ENCODE measurements at places on chromosomes 12 and 14. TPM values are rescaled to one million over a fixed set of nuclear protein-coding genes. Genes with fewer than 3 reads are reported as not detected.

The DEPDC4 gene
- total RNA-seq = 0.61 TPM

The ABHD12B gene
- total RNA-seq = 0.43 TPM

GRCh38 chr12:24488906-24489619, 459.8 kb downstream of the BCAT1 start:
- DNase-seq = no peak

DNA sequence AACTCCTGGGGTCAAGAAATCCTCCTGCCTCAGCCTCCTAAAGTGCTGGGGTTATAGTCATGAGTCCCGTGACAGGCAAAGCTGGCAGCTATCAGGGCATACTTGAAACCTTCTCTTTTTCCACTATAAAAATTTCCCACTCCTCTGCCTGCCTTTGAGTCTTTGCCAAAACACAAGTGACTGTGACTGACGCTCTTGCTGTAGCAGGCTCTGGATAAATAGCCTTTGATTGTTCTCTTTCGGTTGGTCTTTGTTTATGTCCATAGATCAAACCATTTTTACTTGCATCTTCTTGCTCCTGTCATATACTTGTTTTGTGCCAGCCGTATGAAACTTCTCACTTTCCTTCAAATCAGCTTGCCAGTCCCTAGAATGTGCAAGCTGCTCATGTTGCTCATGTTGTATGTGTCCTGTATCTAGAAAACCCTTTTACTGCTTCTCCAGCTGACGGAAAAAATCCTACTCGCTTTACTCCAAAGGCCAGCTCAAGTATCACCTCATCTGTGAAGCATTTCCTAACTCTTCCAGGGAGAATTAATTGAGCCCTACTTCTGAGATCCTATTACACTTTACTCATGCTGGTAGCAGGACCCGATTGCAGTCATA, 73.1 kb downstream of the RESF1 start:
- no peak for DNase-seq

DNA sequence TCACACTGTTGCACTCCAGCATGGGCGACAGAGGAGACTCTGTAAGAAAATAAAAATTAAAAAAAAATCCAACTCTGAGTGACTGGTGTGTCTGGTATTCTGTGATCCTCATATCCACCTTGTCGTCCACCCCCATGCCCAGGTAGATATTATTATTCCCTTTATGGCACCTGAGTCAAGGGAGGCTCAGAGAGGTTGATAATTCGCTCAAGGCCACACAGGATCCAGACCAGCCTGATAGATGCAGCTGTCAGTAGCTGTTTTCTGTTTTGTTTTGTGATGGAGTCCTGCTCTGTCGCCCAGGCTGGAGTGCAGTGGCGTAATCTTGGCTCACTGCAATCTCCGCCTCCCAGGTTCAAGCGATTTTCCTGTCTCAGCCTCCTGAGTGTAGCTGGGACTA, 14.8 kb upstream of the FAM222A start:
- DNase-seq = no peak

GRCh38 chr12:84912198-84913128, at the start of gene SLC6A15:
SLC6A15 (minus strand) TSS chr12:84912799; CDS start chr12:84892120, 20,679 bp downstream.
- peak; percentile 68 for DNase-seq

The NYNRIN gene
- 16.6 TPM for total RNA-seq

DNA sequence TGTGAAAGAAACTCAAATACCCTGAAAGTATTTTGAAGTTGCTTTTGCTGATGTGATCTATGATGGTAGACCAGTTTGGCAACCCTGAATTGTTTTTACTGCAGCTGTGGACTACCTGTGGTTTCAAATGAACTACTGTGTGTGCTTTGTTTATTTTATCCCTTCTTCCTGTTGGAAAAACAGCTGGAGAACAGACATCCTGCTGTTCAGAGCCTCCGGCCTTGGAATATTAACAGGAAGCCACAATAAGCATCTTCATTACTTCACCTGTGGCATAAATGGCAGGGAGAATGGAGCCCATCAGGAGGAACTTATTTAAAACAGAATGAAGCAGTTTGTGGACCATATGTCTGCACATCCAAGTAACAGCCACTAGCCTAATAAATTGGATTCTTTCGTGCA, 104.8 kb downstream of the DUSP6 start:
- no peak for DNase-seq

- DNase-seq = no peak
Measured at GRCh38 chr14:64873506-64874219, 6.0 kb downstream of the SPTB start.

The SLC5A8 gene
- 2.8 TPM for total RNA-seq

DNA sequence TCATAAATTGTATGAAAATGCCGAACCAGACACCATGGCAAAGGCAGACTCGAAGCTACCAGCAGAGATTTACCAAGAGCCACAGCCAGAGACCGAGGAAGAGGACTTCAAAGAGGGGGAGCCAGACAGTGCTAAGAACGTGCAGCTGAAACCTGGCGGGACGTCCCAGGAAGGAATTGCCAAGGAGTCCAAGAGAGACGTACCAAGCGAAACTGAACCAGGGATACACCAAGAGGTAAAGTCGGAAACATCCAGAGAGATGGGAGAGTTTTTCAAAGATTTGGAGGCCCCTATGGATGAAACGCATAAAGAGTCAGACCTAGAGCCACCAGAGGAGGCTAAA, 294 bp downstream of the SAMD15 start:
- no peak for DNase-seq

GRCh38 chr12:110613771-110614684, at the start of gene TCTN1:
TCTN1 (plus strand) TSS chr12:110614129; CDS start chr12:110614183, 54 bp downstream.
- peak; percentile 99 for DNase-seq

- DNase-seq = no peak
Measured at GRCh38 chr12:91091916-91092715, 19.2 kb downstream of the LUM start.

DNA sequence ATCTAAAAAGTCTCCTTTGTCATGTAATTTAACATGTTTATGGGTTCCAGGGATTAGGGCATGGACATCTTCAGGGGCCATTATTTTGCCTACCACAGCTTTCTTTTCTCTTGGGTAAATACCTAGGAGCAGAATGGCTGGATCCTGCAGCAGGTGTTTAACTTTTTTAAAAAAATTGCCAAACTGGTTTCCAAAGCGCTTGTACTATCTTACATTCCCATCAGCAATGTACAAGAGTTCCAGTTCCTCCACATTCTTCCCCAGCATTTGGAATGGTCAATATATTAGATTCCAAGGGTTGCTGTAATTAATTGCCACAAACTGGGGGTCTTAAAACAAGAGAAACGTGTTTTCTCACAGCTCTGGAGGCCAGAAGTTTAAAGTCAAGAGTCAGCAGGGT, 27.7 kb upstream of the MYL2 start:
- no peak for DNase-seq

DNA sequence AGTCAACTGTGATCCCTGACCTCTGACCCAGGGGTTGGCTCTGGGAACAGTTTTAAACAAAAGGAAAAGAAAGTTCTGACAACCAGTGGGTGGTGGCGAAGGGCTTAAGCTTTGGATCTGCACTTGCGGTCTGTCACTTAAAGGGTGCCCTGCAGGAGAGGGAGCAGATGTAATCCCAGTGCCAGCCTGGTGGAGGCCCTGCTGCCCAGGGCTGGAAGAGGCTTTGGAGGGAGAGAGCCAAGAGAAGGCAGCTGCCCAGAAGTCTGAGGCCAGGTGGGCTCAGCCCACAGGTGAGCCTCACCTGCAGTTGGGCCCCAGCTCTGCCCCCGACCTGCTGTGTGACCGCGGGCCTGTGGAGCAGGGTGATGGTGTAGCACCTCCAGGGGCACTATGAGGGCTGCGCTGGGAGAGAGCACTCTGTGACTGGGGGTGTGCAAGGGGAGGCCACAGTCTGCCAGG, 19.1 kb downstream of the SH2B3 start:
- DNase-seq = no peak

The ACOT6 gene
- total RNA-seq = not detected

The CFAP251 gene
- 2.5 TPM for total RNA-seq
